ENCODE measurements at places on chromosomes 6 and 20.

DNA sequence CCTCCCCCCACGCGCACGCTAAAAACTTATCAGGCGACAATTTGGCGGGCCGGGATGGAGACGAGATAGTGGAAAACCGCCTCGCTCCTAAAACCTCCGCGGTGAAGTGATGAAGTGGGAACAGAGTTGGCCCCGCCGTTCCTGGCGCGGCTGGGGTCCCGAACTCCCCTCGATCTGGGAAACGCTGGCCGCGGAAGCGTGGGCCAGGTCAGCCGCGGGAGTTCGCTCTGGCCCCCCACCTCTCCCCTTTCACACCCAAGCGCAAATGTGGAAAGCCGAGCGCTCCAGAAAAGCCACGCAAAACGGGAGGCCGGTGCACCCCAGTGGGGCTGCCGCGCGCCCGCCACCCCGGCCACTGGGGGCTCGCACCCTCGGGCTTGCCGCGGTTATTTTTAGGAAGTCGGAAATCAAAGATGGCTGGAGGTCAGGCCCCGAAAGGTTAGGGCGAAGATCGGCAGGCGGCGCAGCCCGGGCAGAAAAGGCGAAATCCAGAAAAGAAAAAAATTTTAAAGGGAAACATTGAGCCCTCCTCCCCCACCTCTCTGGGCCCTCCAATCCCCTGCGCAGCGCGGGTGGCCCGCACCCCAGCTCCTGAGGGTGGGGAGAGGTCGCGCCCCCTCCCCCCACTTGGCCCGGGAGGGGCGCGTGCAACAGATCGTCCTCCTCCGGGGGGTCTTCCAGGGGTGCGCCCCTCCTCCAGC, 1.0 kb downstream of the SALL4 start:
- no peak for DNase-seq

DNA sequence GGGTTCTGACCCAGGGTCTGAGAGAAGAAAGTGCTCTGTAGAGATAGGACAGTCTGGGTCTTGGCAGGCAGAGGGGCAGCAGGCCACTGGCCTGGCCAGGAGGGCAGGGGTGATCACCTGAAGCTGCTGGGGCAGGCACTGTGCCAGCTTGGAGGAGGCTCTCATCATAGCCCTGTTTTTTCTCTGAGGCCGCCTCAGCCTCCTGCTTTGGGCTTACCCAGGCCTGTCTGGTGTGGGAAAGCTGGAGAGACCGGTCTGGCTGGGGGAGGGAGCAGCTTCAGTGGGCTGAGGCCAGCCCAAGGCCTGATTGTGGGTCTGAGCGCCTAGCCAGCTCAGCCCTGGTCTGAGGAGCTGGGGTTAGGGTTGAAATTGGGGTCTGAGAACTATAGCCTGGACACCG, 3.9 kb downstream of the LPIN3 start:
- DNase-seq, result no peak

DNA sequence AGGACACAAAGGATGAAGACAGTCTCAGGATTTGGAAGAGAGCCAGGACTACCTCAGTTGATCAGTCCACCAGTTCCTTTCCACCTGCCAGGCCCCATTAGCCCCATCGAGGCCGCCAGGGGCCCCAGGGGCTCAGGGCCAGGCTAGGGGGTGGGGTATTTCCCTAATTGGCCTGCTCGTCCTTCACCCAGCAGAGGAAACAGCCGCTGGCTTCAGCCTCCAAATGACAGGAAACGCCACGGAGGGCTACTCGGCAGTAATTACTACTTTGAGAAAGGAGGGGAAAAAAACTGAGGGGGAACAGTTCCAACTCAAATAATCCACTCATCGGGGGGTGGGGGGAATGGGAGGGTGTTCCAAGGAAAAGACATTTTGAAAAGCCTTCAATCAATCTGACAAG, 42.7 kb downstream of the MAFB start:
- peak; percentile 63 for DNase-seq

- DNase-seq, result peak; percentile 71
Measured at GRCh38 chr20:1844325-1845162, 50.7 kb upstream of the SIRPA start.

DNA sequence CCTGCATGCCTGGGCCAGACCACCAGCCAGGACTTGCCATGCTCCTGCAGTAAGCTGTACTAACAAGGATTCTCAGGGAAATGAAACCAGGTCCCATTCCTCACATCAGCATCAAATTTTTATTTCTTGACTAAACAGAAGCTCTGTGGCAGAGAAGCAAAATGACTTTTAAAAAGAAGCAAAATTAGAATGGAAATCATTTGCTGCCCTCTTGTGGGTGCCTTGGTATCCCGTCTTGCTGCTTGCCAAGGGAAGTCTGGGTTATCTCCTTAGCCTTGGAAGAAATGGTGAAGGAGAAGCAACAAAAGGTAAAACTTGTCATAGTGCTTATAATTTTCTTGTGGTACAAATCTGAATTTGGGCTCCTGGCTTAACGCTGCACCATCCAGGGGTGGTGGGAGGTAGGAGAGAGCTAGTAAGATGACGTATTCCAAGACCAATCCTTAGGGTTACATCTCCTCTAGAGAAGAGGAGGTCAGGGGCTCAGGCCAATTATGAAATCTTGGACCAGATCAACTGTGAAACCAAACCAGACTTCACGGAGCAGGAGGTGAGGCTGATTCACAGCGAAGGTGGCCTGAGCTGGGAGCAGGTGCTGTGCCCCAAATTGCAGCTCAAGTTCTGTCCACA, 107.5 kb downstream of the FAXC start:
- DNase-seq, result peak; percentile 48

GRCh38 chr6:128336436-128337095, 183.8 kb downstream of the PTPRK start:
- no peak for DNase-seq

DNA sequence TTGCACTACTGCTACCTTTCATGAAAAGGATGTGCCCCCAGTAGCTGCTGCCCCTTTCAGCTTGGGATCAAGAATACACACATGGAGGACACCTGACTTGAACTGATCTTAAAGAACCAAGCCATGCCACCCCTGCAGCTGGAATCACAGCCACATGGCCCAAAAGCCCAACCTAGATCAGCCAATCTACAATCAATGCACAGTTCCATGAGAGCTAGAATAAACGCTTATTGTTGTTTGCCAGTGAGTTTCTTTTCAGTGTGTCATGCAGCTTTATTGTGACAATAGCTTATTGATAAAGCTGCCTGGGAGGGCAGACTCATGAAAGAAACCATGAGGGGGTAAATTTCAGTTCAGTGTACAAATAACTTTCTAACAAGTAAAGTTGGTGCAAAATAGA, 397.7 kb downstream of the PTPRT start:
- DNase-seq, result no peak

DNA sequence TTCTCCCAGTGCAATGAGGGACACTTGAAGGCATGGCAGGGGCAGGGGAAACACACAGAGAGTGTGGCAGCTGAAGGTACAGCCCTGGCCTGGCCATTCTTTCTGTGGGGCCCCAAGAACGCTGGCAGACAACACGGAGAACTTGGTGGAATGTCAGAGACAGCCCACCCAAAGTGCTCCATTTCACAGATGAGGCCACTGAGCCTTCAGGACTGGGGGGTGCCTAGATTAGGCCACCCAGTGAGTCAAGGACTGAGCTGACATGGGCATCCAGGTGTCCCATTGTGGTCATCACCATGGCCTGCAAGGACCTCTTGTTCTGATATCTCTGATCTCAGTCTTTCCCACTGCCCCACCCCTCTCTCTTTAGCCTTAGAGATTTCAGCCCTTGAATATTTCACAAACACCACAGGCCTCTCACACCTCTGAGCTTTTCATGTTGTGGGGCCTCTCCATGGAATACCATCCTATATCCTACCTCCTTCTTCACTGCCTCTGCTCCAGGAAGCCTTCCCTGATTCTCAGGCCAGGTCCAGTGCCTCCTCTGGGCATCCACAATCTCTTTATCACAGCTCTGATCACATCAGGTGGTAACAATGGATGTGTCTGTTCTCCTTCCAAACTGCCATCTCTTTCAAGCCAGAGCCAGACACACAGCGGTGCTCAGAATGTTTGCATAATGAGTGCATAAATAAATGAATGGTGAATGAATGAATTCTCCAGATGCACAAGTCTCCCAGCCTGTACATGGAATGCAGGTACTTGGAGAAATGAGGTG, 2.0 kb upstream of the RSPO4 start:
- DNase-seq, result no peak

GRCh38 chr6:156807795-156808194, 30.6 kb downstream of the ARID1B start:
- DNase-seq, result no peak

DNA sequence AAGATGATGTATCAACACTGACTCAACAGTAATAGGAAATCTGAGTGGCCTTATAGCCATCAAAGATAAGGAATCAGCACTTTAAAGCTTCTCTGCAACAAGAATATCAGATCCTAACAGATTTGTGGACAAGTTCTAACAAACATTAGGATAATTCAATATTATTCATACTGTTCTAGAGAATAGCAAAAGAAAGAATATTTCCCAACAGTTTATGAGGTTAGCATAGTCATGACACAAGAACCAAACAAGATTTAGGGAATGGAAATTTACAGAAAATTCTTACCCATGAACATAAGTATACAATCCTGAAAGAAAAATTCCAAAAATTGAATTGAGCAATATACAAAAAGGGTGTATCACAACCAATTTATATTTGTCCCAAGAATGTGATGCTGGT, 64.3 kb upstream of the BTBD3 start:
- DNase-seq, result no peak

- no peak for DNase-seq
Measured at GRCh38 chr6:151022492-151022891, 157.0 kb downstream of the MTHFD1L start.

GRCh38 chr6:26531897-26532296, 6.3 kb upstream of the HMGN4 start:
- no peak for DNase-seq

DNA sequence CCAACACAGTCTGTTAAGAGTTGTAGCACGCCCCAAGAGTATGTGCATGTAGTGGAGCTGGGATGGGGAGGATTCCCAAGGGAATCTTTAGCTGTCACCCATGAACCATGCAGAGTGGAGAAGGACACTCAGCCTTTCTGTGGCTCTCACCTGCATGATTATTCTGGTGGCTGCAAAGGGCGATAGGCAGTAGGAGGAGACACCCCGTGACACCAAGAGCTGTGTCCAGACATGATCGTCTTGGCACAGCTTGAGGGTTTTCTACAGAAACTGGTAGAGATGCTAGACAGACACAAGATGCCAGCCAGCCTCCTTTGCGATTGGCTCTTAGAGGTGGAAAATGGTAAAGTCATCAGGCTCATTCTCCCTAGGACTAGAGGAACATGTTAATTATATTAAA, 3.1 kb upstream of the CSE1L start:
- DNase-seq, result no peak

DNA sequence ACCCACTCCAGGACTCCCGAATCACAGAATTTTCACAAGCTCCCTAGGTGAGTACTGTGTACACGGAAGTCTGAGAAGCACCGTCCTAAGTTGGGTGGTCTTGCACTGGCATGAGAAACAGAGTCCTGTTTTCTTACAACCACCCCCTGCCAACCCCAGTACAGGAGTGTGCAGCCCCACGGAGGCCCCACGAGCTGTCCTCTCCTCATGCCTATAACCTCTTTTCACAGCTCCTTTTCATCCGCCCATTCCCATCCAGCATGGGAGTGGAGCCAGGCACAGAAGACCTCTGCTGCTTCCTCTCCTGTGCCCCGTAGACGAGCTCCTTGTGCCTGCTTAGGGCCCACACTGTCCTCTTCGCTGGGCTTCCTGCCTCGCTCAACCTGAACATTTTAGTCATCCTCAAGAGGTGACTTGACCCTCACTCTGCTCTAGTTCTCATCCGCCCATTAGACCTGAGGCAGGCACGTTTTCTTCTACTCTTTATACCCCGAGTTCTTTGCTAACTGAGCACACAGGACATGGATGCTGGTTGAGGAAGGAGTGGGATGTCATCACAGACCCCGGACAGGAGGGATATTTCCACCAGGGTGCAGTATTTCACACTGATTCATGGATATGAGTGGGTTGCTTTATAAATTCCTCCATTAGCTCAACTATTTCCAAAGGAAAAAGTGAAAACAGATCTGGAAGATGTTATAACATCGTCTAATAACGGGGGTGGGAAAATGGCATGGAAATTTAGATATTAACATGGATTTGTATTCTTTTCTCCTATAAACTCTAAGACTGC, 160.5 kb downstream of the TTLL2 start:
- DNase-seq, result peak; percentile 11

GRCh38 chr20:31712112-31712553, 10.5 kb downstream of the BCL2L1 start:
- no peak for DNase-seq

- DNase-seq, result no peak
Measured at GRCh38 chr6:72784071-72784470, 162.2 kb downstream of the KCNQ5 start.

DNA sequence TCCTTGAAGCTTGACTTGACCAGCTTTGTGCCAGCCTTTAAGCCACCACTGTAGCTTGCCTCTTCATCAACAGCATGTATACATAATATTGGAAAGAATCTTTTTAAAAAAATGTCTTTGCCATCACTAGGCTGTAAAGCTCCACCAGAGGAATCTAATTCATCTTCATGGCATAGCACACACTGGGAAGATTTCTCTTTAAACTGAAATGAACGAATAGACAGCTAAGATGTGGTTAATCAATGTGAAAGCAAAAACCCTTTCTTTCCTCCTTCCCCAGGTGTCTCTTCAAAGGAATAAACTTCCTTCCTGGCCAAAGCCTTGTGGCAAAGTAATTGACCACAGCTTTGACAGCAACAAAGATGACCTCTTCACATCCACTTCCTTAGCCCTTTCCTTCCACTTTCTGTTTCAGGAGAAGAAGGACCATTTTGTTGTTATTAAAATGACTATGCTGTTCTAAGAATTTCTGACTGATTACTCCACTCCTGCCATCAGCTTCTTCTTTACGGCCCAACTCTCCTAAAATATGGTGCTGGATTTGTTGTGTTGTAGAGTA, 428.7 kb upstream of the SOX4 start:
- DNase-seq, result no peak

DNA sequence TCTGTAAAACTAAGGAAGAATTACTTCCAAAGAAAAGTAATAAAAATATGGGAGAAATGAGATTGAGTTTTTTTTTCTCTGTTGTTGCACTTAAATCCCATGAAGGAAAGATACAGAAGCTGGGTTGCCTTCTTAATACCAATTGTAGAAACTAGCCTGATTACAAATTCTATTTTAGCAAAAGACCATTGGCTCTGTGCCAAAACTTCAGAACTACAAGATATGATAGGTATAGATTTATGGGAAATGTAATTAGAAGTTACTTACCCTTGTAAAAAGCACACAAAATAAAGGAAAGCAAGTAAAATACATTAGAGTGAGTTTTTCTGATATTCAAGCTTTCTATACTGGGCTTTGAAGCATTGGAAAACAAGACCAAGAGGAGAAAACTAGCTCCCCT, 73.5 kb upstream of the SCGN start:
- no peak for DNase-seq
